ENCODE measurements at places on chromosomes 3 and 15.

DNA sequence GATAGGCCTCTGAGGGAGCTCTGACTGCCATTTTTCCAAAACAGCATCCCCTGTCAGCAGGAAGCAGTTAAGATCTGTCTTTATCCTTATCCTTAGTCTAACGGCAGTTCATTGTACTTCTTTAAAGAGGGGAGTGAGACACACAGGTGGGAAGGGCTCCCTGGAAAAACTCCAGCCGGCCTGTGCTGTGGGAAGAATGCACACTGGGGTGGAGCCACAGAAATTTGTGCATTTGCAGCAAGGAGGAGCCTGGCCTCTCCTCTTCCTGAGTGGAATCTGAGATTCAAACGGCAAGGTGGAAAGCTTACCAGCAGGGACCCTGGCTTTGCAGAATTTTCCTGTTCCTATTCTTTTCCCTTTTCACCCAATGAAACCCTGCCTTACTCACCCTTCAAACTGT lies 1209.4 kb downstream of the ROBO2 start:
- DNase-seq = no peak

GRCh38 chr3:182668541-182668940 lies 124.8 kb upstream of the ATP11B start:
- no peak for DNase-seq

GRCh38 chr3:46965151-46965550 lies 11.4 kb downstream of the CCDC12 start:
- no peak for DNase-seq

- peak; percentile 58 for DNase-seq
These were observed 28.9 kb downstream of the FBXW12 start for GRCh38 chr3:48400824-48401433.

DNA sequence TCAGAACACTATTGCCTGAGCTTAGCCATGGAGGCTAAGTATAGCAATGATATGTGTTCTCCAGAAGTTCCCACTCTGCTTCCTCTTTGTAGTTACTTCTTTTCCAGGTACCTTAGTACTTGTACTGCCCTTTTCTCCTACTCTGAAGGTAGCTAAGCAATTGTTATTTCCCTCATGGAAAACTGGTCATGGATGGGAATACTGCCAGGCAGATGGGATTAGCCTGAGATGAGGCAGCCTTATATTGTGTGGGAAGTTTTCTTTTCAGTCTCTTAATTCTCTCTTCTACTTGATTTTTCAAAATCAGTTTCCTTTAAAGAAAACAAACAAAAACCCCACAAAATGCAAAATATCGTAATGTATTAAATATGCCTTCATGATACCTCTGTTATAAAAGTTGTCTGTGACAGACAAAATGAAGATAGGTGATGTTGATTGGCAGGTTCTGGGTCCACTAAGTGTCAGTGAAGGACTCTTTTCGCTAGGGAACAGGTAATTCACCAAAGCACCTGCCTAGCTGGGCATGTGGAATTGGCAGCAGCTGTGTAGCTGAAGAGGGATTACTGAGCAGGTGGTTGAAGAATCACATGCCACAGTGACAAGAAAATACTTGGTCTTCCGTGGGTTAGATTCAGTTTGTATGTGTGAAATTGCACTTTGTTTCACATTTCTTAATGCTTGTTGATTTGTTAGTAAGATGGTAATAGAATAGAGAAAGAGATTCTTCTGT lies 4.1 kb downstream of the ZNF609 start:
- DNase-seq = peak; percentile 12

- no peak for DNase-seq
These were observed 6.1 kb upstream of the IMPDH2 start for GRCh38 chr3:49035281-49035680.

DNA sequence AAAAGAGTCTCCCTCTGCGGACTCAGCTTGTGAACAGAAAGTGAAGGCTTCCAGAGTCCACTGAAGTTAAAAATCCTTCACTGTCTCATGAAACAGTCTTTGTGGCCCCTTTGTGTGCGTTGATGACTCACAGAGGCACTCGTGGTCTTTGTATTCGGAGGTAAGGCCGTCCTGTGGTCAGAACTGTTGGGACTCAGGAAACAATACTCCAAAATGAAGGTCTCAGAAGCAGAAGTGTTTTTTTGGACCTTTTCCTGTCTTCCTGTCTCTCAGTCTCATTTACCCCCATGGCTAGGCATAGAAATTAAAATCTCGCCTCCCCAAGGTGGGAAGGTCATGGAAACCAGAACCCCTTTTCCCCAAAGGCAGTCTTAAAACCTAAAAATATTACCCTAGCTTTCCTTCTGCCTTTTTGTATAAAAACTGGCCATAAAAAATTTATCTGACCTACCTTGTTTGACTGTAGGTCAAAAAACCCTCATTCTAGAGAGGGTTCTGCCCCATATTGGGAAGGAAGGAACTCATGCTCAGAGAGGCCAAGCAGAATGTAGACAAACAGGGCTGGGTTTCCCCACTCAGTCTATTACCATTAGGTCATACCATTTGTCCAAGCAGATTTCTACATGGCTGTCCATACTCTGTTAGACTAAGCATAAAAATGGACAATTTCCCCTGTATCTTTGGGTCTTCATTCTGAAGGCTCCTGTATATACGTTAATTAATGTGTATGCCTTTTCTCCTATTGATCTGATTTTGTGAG lies 19.1 kb upstream of the EPB42 start:
- DNase-seq = no peak

- no peak for DNase-seq
These were observed 248.4 kb downstream of the CPNE4 start for GRCh38 chr3:131786386-131786785.

DNA sequence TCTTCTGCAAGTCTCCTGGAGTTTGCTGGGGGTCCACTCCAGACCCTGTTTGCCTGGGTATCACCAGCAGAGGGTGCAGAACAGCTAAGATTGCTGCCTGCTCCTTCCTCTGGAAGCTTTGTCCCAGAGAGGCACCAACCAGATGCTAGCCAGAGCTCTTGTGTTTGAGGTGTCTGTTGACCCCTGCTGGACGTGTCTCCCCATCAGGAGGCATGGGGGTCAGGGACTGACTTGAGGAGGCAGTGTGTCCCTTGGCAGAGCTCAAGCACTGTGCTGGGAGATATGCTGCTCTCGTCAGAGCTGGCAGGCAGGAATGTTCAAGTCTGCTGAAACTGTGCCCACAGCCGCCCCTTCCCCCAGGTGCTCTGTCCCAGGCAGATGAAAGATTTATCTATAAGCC lies 86.5 kb downstream of the TPRG1 start:
- DNase-seq = no peak

Measured in activated gamma-delta T cell treated with Interleukin-2 at 50 U/mL for 16 hours (primary cell).